Fibroblast of lung (primary cell): ENCODE measurements at places on chromosomes 1 and 21. TPM values are rescaled to one million over a fixed set of nuclear protein-coding genes. Genes with fewer than 3 reads are reported as not detected.
A peak's percentile ranks its signal among the peaks of the same experiment; 100 is the strongest.

Gene SH2D1B
- not detected in 2 replicates for total RNA-seq

DNA sequence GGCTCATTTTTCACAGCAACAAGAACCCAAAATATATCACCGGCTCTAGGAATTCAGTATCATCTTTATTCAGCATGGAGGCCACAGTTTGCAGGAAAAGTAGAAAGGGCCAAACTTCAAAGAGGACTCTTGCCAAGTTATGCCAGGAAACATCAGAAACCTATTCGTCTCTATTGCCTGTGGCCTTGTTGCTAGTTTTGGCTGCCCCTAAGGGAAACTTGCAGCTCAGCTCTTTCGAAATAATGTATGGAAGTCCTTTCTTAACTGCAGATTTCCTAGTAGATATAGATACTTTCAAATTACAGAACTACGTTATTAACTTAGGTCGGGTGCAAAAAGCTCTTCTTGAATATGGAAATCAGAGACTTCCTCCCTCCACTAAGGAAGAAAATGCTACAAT is 4.2 kb upstream of the NENF start:
- no peak for DNase-seq

DNA sequence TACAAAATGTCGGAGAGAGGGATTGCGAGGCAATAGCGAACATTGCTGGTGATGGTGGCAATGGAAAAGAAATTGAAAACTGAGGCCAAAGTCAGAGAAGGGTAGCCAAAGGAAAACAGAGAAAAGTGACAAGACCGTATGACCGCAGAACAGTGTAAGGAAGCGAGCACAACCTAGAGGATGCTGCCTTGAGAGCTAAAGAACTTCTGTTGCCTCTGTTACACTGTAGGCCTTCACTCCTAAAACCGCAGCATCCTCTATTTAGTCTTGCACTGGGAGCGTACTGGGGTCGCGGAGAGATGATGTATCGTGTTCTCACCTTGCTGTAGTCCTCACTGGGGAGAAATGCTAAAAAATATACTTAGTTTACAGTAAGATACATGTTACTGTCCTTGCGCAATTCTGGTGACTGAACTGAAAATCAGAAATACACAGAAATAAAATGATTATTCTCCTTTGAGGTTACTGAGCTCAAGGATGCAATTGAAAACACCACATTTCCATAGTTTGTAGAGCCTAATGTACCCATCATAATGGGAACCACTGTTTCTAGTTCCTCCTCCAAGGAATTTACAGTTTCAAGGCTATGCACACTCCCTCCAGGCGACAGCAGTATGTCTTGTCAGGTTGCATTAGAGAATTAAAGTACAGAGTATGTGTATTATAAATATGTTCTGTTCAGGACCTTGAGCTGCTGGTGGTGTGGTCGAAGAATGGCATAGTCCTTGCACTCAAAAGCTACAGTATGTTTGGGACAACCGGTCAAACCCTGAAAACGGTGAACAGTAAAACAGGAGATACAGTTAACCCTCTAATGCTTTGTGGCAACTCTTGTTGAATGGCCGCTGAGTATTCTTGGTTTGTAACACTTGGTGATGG is 1.3 kb downstream of the NEK7 start:
- peak; percentile 52 for DNase-seq

DNA sequence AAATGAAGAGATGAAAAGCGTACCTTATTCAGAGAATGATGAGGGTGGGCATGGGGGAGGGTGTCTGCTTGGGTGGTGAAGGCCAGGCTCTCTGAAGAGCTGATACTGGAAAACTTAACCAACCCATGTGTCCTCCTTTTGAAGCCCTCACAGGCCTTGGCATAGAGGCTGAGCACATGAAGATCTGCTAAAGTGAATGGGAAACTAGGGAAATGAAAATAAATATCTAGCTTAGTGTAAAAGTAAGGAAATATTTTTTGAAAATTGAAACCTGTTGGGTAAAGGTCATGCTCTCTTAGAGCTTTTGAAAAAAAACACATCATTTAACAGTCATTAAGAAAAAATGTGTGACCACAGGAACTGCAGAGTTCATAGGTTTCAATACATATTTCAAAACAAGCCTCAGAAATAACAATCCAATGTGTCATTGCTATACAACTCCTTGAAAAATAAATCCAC is 40.5 kb upstream of the RALGPS2 start:
- peak; percentile 94 for DNase-seq

DNA sequence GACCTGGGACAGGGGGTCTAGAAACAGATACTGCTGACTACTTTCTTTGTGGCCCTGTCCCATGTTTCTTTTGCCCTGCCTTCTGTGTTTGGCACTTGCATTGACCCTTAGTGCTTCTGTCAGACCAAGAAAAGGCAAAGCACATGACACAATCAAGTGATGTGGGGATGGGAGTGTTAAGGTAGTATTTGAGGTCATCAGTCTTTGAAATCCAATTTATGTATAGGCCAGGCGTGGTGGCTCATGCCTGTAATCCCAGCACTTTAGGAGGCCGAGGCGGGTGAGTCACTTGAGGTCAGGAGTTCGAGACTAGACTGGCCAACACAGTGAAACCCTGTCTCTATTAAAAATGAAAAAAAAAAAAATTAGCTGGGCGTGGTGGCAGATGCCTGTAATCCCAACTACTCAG is 26.0 kb downstream of the SERBP1 start:
- peak; percentile 52 for DNase-seq
